ENCODE measurements at places on chromosomes 13 and 19.
A peak's percentile ranks its signal among the peaks of the same experiment; 100 is the strongest.

DNA sequence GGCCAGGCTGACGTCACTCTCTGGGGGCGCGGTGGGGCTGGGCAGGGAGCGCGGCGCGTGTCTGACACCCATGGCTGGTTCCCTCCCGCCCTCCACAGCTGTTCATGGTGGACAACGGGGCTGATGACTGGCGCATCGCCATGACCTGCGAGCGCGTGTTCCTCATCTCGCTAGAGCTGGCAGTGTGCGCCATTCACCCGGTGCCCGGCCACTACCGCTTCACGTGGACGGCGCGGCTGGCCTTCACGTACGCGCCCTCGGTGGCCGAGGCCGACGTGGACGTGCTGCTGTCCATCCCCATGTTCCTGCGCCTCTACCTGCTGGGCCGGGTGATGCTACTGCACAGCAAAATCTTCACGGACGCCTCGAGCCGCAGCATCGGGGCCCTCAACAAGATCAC, 14.7 kb downstream of the KCNN1 start:
- no peak for DNase-seq

DNA sequence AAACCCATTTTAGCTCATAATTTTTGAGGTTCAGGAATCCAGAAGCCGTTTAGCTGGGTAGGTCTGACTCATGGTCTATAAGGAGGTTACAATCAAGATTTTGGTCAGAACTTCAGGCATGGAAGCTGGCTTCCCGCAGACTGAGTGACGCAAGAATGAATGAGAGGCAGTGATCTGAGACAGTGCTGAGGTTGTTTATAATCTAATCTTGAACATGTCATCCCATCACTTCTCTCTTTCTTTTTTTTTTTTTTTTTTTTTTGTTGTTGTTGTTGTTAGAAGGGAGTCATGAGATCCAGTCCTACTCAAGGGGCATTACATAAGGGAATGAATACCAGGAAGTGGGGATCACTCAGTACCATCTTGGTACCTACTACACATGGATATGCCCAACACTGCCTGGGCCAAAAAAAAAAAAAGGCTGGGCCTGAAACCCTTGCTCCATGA, 217.4 kb downstream of the DLEU7 start:
- peak; percentile 92 for DNase-seq

DNA sequence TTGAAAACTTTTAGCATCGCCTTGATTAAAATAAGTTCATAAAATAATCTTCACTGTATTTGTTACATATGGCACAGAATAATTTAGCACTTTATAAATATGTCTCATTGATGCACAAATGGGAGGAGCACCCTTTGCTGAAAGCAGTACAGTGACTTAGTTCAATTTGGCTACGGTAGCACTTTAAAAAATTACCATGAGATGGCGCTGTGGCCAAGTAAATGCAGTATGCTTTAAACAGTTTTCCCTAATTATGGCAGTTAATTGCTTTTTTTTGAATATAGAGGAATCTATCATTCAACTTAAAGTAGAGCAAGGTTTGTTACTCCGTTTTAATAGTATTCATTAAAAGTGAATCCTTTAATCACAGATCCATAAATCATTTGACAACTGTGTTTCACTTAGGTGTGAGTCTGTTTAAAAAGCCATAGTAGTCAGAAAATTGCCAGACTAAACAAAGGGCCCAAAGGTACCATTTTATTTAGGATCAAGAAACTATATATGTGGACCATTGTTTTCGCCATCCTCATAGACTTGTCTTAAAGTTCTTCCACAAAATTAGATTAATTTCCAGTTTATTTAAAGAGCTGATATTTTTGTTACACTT, 34.7 kb upstream of the ESD start:
- DNase-seq = peak; percentile 84

DNA sequence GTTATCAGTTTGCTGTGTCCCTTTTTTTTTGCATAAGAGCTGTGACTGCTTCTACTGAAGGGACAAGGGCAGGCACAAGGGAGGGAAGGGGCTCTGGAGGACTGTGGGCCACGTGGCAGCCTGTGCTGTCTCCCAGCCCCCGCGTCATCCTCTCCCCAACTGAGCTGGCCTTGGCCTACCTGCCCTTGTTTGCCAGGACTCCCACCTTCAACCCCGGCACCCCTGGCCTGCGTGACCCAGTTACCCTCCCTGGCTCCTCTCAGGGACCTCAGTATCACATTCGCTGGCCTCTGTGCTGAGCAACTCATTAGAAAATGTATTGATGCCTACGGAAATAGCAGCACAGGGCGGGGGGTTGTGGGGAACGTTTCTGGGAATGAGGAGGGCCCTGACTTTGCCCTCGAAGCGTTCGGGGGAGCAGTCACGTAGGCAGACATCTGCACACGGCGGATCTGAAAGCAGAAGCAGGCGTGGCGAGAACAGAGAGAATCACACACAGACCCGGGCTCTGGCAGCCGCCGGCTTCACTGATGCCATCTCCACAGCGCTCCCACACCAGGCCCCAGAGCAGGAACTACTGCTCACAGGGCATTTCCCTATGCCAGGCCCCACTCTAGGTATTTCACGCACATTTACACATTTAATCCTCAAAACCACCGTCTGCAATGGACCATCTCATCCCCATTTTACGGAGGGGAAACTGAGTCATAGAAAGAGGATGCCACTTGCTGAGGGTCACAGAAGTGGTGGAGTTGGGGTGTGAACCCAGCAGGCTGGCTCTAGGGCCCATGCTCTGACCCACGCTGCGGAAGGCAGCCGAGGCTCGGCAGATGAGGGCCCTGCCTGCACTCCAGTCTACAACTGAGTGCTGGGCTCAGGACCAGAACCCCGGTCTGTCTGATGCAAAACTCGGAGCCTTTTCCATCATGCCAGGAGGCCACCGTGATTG, 5.7 kb upstream of the ATF5 start:
- no peak for DNase-seq

DNA sequence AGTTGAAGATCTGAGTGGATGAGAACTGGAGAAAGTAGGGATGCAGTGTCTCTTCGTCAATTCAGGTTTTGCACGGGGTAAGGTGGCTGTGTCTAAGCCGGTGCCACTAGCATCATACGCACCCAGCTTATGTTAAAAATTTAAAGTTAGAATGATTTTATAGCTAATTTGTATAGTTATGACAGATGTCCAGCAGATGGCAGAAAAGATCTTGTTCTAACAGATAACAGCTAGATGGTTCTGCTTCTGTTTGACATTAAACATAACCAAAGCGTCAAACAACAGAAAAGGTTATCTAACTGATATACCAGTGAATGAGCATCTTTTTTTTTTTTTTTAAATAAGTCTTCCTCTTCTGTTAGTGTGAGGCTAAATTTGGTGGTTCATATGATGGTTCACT, 18.8 kb upstream of the EDDM13 start:
- DNase-seq = peak; percentile 91

GRCh38 chr13:50676602-50677001, 166.9 kb downstream of the DLEU7 start:
- peak; percentile 53 for DNase-seq

GRCh38 chr13:112569821-112570220, 18.1 kb downstream of the TUBGCP3 start:
- DNase-seq = no peak

- DNase-seq = peak; percentile 92
Observed at GRCh38 chr19:28633319-28634018, 579.5 kb downstream of the UQCRFS1 start.

All from OCI-M1 (cell line).